ENCODE measurements at places on chromosomes 5 and 9.

DNA sequence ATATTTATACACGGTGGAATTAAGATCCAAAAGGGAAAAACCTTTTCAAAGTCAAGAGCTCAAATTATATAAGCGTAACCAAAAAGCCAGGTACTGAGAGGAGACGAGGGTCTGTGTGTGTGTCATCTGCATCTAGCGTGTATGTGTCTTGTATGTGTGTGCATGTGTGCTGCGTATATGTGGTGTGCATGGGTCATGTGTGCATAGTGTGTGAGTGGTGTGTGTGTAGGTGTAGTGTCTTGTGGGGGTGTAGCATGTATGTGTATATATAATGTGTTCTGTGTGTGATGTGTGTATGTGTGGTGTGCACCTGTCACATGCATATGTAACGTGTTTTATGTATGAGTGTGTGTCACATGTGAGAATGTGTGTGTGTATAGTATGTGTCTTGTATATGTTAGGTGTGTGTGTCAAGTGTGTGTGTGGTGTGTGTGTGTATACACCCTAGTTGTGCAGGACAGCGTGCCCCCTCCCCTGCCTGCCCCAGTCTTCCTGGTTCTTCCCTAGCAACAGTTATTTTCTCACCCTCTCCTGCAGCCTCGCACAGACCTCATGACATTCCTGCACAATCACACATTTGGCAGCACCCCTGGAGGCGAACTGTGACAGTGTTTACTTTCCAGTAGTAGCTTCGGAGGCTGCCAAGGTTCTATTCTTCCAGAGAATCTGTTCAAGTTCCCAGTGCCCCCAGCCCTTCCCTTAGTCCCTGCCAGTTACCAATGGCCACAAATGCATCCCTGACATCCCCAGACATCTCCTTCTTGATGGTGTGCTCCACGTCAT lies 27.1 kb upstream of the TNIP1 start:
- DNase-seq: no peak

GRCh38 chr5:16178745-16179372 lies 732 bp downstream of the MARCHF11 start:
- DNase-seq: no peak

DNA sequence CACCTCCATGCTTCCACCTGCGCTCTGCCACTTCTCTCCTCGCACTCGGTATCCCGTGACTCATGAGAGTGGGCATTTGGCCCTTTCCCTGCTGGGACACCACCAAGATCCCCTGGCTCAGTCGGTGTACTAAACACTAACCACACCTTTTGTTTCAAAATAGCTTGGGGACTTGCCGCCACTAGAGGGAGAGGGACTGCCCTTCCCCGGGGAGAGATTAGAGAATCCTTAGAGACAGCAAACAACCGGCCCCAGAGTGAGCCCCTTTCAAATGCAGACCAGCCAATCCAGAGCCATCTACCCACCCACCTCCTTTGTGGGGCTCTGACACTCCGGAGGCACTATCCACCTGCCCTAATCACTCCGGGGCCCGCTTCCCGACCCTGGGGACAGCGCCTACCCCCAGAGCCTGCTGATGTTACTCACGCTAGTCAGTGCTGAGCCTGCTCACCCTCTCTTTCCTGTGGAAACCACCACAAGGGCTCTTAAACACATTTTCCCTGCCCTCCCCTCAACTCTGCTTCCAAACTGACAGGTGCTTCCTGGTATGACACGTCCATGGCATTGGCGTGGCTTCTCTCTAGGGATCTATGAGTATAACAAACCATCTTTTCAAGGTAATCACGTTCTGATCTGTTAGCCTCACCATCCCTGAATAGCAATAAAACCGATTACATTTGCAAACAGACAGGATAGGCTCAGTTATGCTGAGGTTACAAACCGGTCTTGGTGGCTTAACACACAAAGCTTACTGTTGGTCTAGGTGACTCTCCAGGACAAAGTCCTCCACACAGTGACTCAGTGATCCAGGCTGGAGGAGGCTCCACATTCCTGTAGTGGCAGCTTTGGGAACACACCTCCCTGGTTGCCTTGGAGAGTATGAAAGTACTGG lies 180.1 kb upstream of the MVB12B start:
- peak; percentile 32 for DNase-seq

DNA sequence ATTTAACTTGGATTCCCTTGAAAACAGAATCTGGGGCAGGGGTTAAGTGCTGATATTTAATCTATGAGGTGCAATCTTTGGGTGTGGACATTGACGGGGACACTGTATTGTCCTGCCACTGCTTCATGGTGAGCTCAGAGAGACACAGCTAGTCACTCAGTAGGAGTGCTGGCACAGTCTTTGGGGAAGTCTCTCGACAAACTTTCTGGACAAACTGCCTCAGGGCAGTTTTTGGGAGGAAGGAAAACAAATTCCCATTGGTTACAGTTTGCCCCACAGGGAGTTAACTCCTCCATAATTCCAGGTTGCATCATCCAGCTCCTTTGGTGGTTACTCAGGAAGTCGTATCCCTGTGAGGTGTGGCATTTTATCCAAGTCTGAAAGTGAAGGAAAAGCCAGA lies 17.9 kb downstream of the HNRNPK start:
- no peak for DNase-seq

DNA sequence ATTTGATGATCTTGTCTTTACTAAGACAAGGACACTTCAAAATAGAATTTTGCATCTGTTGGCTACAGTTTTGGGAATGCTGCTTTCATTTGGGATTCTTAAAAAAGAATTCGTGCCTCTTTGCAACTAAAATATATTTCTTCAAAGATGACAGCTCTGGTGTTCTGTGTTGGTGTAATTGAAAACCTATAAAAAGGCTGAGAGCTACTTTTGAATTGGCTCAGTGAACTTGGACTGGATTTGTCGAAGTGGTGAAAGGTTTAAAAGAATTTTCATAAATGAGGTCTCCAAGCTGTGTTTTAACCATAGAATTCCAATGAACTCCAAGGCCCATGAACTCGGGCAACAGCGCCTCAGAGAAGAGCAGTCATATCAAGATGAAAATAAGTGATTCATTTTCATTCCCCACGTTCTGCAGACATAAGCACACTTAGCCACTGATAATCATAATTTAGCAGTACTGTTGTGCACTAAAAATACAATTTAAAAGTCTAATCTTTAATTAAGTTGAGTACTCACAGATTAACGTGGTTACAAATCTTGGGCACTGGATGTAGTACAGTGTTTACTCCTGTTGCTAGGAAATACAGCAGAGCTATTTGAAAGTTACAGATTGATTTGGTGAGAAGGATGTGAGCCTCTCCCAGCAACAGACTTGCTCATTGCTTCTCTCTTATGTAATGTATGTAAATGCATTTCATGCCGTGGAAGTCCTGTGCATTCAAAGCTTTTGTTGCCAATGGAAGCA lies 10.9 kb downstream of the SNCAIP start:
- no peak for DNase-seq

DNA sequence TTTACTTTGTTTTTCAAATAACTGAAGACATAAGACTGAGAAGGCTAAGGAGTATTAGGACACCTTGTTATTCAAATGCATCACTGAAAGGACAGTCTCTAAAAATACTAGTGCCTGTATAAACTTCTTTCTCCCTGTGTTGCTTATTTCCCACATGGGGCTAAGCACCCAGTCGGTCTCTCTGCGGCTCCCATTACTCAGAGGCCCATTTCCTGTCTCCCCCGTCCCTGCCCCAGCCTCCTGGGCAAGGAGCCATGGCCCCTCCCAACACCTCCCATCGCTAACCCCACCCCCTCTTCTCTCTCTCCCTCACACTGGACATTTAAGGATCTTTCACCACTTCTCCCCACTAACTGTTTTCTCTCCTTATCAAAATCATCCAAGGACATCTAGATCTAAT lies 81.9 kb downstream of the EBF1 start:
- DNase-seq: no peak

- DNase-seq: no peak
These were observed 36.3 kb downstream of the FAM163B start for GRCh38 chr9:133572821-133573361.

DNA sequence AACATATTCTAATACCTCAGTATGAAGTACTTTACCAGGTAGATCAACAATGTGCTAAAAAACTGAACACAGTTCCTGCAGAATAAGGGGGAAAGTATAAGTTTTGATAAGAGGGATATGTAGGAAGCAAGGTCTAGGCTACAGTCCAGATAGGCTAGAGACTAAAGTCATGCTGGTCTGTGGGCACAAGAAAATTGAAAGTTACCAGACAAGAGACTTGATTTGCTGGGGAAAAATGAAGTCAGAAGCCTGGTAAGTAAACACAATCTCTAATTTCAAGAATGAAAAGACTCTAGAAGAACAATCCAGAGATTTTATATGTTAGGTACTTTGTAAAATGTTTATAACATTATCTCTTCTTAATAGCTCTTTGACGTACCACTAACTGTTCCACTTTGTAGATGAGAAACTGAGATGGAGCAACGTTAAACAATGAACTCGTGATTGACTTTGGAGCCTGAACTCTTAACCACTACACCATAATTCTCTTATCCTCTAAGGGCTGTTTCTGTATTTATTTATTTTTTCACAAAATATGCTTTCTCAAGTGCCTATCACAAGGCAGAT lies 19.5 kb downstream of the ADAMTS6 start:
- no peak for DNase-seq

- no peak for DNase-seq
These were observed 2.5 kb downstream of the ARHGAP26 start for GRCh38 chr5:142772446-142773293.

GRCh38 chr9:3699883-3700282 lies 174.1 kb upstream of the RFX3 start:
- DNase-seq: no peak

DNA sequence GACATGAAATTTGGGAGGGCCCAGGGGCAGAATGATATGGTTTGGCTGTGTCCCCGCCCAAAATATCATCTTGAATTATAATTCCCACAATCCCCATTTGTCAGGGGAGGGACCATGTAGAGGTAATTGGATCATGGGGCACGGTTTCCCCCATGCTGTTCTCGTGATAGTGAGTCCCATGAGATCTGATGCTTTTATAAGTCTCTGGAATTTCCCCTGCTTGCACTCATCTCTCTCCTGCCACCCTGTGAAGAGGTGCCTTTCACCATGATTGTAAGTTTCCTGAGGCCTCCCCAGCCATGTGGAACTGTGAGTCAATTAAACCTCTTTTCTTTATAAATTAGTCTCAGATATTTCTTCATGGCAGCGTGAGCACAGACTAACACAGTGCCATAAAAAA lies 11.3 kb downstream of the FBXO10 start:
- no peak for DNase-seq

DNA sequence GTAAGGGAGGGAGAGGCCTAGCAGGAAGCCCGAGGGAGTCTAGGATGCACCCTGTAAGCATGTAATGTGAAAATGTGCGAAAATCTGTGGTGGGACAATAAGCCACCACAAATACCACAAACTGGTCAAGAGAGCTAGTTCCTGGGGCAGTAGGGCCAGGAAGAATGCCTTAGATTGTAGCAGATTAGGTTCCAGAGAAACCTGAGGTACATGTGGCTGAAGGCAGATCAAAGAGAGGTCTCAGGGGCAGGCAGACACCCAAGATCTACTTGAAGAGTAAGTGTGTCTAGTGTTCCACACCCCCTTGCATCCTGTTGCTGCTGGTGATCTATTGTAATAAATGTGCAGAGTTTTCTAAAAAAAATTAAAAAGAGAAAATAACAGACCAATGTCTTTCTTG lies 1677.3 kb upstream of the CDH6 start:
- no peak for DNase-seq

- DNase-seq: no peak
These were observed 74.7 kb downstream of the COL27A1 start for GRCh38 chr9:114230068-114230467.

DNA sequence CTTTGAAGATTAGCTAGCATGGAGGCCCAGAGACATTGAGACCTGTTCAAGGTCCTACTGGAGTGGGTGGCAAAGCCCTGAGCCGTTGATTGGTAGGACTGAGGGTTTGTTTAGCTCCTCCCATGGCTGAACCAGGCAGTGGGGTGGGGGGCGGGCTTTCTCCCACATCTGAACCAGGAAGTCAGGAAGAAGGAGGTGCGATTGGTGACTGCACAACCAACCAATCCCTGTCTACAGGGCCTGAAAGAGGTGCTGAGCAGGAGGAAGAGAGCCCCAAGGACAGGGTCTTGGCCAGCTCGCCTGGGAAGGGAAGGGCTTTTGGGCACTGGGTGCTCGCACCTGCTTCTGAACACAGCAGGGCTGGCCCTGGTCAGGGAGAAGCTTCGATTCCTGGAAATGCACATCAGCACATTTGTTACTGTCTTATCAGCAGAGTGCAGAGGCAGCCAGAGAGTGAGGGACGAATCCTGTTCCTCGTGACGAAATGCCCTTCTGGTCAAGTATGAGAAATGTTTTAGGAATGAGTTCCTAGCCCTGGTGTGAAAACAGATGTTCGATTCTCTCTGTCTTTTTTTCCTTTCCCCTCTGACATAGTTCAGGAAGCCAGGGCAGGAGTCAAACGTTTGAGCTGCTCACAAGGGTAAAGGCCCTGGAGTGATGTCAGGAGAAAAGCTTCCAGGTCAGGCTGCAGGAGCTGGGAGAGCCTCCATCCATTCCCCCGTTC lies 294.8 kb upstream of the KLF4 start:
- DNase-seq: no peak

DNA sequence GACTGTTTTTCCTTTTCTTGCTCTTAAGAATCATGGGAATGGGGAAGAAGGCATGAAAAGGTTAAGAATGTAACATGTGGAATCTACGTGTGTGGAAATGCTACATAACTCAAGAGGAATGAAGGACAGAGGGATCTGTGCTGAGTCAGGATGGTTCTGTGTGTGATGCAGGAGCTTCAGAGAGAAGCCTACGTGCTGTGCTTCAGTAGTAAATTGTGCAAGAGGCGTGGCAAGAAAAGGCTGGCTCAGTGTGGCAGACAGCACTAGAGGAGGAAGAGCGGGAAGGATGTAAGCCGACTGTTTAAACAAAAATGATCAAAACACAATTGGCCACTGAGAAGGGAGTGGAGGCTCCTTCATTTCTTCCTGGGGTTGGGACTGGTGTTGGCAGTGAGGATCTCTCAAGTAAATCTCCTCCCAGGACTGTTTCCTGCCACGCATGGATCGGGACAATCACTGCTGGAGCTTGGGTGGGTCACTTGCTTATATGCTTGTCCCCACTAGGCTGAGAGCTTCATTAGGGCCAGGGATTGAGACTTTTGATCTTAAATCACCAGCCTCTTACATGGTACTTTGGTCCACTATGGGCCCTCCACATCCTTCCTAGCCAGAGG lies 59.4 kb upstream of the BASP1 start:
- DNase-seq: no peak

DNA sequence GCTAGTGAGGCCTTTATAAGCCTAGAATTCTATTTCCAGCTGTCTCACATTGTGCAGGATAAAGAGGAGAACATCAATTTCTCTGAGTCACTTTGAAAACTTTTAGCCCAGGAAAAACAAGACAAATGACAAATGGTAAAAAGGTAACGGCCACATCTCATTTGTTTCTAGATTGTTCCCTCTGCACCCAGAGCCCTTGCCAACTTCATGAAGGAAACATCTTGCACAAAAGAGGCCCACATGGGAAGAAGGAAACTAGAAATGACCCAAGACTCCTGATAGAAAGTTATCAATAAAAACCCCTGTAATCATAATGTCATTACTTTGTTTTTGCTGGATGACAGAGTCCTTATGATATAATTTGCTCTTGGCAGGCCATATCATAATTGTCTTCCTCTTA lies 5.3 kb downstream of the DPYSL3 start:
- DNase-seq: no peak

Measured in NCI-H187 treated with DMSO at 0.1 percent for 48 hours (cell line).